Bronchial epithelial cell (primary cell): ENCODE measurements at places on chromosomes 11 and 22. TPM values are rescaled to one million over a fixed set of nuclear protein-coding genes. Genes with fewer than 3 reads are reported as not detected.

Gene MGAT3
- total RNA-seq, result 0.13 and 0.53 TPM in 2 replicates

Gene C11orf52
- 0.26 and 2.3 TPM in 2 replicates for total RNA-seq

Gene CHST1
- 0.26 and 2.4 TPM in 2 replicates for total RNA-seq

Gene ST14
- 79.2 and 105 TPM in 2 replicates for total RNA-seq

Gene SERGEF
- 29.2 and 31.1 TPM in 2 replicates for total RNA-seq

Gene SAA4
- not detected in 2 replicates for total RNA-seq

Gene OR5AN1
- not detected in 2 replicates for total RNA-seq

Gene MRPL11
- 38.5 and 43.7 TPM in 2 replicates for total RNA-seq

Gene KDM4D
- 0.53 and 0.90 TPM in 2 replicates for total RNA-seq

Gene GLB1L2
- total RNA-seq, result 2.9 and 3.4 TPM in 2 replicates

Gene DDX17
- total RNA-seq, result 498 and 521 TPM in 2 replicates

Gene SLC35E4
- 4.7 and 9.0 TPM in 2 replicates for total RNA-seq

Gene CHRM1
- not detected in 2 replicates for total RNA-seq

Gene C11orf16
- total RNA-seq, result not detected in 2 replicates

Gene FIBIN
- total RNA-seq, result 14.2 and 33.4 TPM in 2 replicates

Gene DRD2
- not detected in 2 replicates for total RNA-seq

Gene APOBEC3H
- 0.13 and 0.26 TPM in 2 replicates for total RNA-seq

Gene SCN4B
- 0.53 and 1.2 TPM in 2 replicates for total RNA-seq

Gene GAS2
- total RNA-seq, result 1.1 and 1.8 TPM in 2 replicates

Gene OR8D1
- total RNA-seq, result not detected in 2 replicates

Gene ANO1
- total RNA-seq, result 1.3 and 1.4 TPM in 2 replicates
